Nephron progenitor cell (in vitro differentiated cells): ENCODE measurements at places on chromosomes 4 and X.

DNA sequence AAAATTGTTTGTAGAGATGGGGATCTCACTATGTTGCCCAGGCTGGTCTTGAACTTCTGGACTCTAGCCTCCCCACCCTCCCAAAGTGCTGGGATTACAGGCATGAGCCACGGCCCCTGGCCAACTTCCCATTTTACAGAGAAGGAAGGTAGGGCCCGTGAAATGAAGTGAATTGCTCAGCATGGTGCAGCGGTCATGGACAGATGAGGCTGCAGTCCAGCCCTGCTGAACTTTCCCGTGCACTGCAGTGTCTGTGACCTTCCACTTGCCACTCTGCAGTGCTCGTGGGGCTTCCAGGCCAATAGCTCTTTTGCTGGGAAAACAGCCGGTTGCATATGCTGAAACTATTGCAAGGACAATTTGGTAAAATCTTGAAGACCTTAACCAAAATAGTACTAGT is 454.4 kb upstream of the FAT1 start:
- DNase-seq, result no peak

DNA sequence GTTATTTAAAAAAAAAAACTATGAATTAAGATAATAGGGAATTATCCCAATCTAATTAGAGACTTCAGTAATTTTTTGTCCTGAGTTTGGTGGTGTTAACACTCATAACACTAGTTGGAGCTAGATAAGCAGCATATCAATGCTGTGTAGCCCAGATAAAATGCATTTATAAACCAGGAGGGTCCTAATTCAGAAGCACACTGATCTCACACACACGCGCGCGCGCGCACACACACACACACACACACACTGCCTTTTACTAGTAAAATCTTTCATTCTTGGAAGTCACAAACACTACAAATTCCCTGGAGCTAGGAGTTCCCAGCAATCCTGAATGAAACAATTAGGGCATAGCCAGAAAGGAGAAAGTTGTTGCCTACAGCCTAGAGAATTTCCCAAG is 3.2 kb downstream of the UNC5C start:
- no peak for DNase-seq

- no peak for DNase-seq
These were observed 37.6 kb downstream of the FGFRL1 start for GRCh38 chr4:1048773-1049590.

DNA sequence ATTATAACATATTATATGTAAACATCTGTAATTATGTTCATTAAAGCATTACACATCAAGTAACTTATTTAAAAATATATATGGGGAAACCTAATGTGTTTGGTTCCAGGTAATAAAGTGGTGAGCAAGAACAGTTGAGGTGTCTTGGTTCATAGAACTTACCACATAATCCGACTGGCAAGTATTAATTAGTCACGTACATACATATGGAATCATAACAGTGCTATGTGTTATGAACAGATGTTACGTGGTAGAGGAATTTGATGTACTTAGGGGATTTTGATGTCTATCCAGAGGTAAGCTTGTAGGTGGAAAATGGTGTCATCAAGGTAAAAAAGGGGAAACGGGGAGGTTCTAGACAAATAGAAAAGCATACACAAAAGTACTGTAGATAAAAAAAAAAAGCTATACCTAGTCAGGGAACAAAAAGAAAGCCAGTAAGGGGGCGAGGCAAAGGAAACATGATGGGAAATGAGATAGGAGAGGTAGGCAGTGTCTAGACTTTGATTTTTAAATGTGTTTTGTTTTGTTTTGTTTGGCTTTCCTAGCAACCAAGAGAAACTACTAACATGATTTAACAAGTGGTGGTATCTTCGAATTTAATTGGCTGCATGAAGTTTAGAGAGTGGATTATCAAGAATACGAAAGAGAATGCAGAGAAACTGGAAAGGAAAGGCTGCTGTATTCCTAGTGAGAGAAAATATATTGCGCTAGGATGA is 12.6 kb downstream of the DMD start:
- no peak for DNase-seq

DNA sequence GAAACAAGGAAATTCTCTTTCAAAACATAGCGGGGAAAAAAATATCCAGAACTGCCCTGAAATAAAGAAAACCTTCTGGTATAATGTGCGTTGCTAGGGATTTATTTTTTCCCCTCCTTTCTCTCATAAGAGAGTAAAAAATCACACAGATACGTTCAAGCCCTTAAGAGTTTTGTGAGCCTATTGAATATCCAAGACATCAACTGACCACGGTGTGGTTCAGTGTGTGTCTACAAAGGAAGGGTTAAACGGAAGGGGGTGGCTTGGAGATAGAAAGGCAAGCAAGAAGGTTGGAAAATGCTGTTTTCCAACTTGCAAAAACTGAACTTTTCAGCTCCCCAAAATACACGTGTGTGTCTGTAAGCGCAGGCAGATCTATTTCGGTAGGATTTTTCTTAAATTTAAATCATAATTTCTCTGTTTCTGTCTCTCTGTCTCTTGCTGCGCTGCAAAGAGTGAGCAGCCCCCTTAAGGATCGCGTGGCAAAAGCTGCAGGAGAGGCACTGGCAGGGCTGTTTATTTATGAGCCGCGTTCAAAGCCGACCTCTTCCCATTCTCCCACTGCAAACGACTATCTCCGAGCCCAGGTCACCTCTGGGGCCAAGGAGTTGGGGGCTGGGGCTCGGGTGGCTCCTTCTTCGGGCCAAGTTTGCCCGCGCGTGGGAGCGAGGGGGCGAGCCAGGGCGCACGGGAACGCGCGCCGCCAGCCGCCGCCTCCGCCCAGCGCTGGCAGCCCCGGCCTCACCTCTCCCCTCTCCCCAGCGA is 492 bp upstream of the SLIT2 start:
- no peak for DNase-seq

DNA sequence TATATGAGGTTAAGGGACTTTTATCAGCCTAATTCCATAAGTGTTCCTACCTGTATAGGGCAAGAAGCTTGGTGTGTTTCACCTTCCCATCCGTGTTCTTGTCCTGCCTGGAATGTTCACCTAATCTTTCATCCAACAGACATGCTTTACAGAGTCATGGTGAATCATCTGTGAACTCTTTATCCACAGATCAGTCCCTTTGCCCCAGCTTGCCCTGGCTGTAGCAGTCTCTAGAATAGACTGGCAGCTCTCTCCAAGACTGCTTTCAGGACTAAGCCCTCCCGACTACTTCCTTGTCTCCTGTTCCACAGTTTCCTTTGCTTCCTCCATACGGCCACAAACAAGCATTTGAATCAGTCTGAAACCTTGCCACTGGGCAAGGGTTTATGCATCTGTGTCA is 177.9 kb upstream of the IL15 start:
- DNase-seq, result no peak

- DNase-seq, result no peak
These were observed 391.8 kb upstream of the EPHA5 start for GRCh38 chr4:66062044-66062443.

DNA sequence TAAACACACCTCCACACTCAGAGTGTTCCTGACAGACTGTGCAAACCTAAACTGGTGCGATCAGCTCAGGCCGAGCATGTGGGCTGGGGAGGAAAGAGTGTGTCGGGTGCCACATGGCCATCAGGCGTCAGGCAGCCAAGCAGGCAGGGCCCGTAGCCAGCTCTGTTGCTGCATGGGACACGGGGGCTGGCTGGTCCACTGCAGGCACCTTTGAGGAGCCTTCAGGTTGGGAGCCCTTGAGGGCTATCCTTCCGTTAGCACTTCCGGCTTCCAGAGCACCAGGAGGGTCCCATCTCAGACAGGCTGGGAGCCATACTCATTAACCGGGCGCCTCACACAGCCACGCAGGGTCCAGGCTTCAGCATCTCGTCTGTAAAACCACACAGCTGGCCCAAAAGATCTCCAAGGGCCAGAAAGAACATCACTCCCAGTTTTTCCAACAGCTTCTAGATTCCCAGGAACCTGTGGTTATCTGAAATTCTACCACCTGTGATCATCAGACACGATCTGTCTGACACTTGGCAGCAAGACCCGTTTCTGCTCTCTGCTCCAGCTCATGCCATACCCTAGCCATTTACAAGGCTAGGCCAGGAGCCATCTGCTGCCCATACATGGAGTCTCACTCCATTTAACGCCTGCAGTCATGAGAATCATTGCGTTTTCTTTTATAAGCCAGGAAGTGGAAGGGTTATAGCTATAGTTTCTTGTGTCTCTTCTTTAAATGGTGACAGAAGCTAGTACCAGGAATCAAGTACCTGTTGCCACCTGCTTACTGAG is 87.5 kb downstream of the NSUN7 start:
- no peak for DNase-seq
